ENCODE measurements at places on chromosomes 16 and 17.

GRCh38 chr16:14399378-14400284 lies 230.4 kb downstream of the PARN start:
- no peak for DNase-seq

- DNase-seq = peak; percentile 81
These were observed 6.0 kb downstream of the HSDL1 start for GRCh38 chr16:84138824-84139627.

GRCh38 chr17:50517011-50517410 lies 8.8 kb downstream of the MYCBPAP start:
- DNase-seq = no peak

GRCh38 chr17:59470624-59471297 lies 94.6 kb upstream of the DHX40 start:
- no peak for DNase-seq

GRCh38 chr17:14094676-14095601 lies 25.6 kb downstream of the COX10 start:
- DNase-seq = no peak

DNA sequence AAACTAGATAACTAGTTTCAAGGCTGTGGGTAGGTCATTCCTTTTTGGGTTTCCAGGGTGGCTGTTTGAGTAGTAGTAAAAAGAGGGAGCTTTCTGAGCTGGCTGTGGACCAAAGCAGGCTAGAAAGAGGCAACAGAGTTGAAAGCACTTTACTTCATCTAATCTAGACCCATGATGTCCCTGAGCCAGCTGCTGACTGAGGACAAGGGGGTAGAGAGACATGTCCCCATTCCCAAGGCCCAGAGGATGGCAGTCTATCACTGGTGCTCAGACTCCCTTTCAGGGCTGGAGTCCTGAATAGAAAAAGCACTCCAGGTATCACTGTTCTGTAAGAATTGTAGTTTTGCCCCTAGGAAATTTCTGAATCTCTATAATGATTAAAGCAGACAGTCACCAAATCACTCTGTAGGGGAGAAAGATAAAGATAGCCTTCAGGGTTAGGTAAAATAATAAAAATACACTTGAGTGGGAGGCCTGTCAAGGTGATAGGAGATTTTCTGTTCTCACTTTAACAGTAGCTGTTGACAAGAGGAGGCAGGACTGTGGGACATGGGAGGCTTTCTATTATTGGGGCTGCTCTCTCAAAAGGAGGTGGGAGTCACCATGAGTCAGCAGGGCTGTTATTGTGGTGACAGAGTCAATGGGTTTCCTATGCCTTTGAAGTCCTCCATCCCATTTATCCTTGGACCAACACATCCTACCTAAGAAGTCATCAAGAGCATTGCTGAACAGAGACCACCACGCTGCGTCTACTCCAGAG lies 190.2 kb upstream of the MPHOSPH6 start:
- no peak for DNase-seq

GRCh38 chr17:80577876-80578570 lies 33.4 kb downstream of the RPTOR start:
- DNase-seq = no peak

DNA sequence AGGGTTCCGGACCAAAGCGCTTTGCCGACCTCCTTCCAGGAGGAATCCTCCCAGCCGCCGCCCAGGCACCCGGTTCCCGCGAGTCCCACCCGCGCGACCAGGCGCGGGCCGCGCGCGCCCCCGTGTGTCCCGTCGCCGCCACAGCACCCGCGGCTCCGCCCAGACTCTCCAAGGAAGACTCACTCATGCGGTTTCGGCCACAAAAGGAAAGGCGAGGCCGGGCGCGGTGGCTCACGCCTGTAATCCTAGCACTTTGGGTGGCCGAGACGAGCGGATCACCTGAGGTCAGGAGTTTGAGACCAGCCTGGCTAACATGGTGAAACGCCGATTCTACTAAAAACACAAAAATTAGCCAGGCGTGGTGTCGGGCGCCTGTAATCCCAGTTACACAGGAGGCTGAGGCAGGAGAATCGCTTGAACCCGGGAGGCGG lies 3.5 kb upstream of the PKMYT1 start:
- DNase-seq = peak; percentile 62

DNA sequence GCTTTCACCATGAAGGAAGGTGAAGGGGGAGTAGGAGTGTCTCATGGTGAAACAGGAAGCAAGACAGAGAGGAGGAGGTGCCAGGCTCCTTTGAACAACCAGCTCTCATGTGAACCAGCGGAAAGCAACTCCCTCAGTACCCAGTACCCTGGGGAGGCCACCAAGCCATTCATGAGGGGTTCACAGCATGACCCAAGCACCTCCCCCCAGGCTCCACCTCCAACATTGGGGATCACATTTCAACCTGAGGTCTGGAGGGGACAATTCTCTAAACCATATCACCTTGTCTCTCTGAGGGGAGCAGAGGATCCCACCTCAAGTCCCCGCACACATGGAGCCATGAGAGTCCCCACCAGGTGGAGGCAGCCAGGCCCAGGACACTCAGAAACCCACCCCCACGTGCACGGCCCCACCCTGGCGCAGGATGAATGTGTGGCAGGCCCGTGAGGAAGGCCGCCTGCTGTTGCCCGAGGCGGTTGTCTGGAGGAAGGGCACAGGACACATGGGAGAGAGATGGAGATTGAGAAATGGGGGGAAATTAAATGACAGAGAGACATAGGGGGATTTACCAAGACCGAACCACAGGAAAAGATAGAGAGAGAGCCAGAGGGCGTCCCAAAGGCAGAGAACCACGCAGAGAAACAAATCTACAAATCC lies 85.9 kb downstream of the TMEM132E start:
- no peak for DNase-seq

DNA sequence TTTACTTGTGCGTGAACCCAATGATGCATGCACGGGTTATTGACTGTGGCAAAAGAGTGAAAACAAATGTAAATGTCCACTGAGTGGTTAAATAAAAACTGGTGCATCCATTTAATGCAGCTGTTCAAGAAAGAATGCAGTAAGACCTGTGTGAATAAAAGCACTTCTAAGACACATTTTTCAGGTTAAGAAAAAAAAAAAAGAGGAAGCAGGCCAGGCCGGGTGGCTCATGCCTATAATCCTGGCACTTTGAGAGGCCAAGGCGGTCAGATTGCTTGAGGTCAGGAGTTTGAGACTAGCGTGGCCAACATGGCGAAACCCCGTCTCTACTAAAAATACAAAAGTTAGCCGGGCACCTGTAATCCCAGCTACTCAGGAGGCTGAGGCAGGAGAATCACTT lies 11.8 kb downstream of the CNGB1 start:
- no peak for DNase-seq

DNA sequence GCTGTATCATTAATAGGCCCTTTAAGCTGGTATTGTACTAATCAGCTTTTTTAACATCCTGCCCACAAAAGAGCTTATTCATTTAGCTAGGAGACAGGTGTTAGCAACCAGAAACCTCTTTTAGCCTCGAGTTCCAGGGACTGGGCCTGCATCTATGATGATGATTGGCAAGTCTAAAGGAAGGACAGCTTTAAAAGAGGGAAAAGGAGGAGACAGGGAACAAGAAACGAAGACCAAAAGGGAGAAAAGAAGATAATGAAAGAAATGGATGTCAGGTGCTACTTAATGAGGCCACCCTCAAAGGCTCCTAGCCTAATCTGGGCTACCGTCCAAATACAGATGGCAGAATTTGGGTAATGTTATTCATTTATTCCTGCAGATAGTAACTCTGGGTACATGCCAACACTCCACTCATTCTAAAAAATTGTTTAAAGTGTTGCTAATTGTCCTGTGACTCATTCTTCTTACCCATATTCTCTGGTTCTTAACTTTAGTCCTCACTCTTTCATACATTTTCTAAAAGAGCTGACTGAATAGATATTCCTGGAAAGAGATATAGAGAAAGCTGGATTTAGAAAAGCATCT lies 18.7 kb upstream of the RFFL start:
- no peak for DNase-seq

GRCh38 chr17:38364741-38365140 lies 13.1 kb downstream of the SOCS7 start:
- no peak for DNase-seq

GRCh38 chr17:15171167-15172047 lies 93.7 kb downstream of the PMP22 start:
- DNase-seq = no peak

DNA sequence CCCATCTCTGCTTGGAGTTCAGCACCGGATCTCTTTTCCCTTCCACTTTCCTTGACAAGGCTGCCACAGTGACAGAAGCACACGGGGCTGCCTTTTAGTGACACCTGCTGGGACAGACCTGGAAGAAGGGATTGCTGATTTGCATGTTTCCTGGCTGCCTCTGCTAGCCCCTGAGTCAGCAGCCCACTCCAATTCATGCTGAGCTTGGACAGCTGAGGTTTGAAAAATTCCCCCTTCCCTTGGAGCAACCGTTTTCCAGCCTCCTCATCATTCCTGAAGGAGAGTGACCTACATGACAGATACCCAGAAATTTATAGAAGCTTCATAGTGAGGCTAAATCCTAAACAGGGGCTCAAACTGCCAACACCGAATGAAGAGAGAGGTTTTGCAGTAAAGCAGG lies 18.8 kb upstream of the RBL2 start:
- no peak for DNase-seq

GRCh38 chr17:40075201-40075941 lies 12.6 kb downstream of the THRA start:
- DNase-seq = no peak

GRCh38 chr17:68542698-68543463 lies 30.7 kb downstream of the PRKAR1A start:
- no peak for DNase-seq

DNA sequence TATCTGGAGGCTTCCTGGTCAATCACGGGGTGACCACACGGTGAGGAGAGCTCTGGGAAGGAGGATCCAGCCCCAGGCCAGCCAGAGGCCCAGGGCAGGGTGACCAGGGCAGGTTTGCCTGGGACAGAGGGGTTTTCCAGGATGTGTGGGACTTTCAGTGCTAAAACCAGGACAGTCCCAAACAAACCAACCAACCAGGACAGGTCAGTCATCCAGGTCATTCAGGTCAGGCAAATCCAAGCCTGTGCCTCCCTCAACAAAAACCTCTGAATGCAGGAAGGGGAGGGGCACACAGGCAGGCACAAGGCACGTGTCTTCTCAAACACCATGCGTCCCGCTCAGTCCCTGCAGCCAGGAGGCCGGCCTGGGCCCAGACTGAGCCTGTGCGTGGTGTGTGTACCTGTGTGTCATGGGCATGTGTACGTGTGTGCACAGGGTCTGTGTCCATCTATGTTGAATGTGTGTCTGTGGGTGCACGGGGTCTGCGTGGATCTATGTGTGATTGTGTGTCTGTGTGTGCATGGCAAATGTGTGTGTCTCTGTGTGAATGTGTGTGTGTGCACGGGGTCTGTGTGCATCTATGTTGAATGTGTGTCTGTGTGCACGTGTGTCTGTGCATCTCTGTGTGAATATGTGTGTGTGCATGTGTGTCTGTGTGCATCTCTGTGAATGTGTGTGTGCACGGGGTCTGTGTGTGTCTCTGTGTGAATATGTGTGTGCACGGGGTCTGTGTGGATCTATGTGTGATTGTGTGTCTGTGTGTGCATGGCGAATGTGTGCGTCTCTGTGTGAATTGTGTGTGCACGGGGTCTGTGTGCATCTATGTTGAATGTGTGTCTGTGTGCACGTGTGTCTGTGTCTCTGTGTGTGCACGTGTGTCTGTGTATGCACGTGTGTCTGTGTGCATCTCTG lies 78.9 kb downstream of the RTN4RL1 start:
- DNase-seq = no peak

DNA sequence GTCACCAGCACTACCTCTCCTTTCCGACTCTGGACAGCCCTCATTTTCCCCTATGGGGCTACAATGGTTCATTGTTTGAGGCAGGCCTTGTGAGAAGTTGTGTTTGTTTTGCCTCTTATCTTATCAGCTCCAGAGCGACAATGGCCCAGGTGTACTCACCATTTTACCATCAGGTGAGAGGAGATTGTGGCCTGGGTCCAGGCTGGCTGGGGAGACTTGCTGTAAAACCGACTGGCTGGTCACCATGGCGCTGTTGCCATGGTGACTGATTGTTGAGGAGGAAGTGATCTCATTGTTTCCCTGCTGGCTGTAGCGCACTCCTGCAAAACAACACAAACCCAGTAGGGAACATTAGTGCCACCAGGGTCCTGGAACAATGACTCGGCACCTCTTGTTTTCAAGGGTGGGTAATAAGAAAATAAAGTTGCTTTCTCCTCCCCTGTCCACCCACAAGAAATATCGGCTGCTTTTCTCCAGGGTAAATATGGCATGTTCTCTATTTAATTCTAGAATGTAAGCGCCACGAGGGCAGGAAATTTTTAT lies 34.4 kb downstream of the HNF1B start:
- DNase-seq = no peak

GRCh38 chr16:17306745-17307144 lies 164.0 kb downstream of the XYLT1 start:
- DNase-seq = no peak

GRCh38 chr16:2333772-2334379 lies 6.7 kb downstream of the ABCA3 start:
- DNase-seq = no peak

- DNase-seq = no peak
These were observed 17.5 kb downstream of the ITGB3 start for GRCh38 chr17:47270946-47271705.

DNA sequence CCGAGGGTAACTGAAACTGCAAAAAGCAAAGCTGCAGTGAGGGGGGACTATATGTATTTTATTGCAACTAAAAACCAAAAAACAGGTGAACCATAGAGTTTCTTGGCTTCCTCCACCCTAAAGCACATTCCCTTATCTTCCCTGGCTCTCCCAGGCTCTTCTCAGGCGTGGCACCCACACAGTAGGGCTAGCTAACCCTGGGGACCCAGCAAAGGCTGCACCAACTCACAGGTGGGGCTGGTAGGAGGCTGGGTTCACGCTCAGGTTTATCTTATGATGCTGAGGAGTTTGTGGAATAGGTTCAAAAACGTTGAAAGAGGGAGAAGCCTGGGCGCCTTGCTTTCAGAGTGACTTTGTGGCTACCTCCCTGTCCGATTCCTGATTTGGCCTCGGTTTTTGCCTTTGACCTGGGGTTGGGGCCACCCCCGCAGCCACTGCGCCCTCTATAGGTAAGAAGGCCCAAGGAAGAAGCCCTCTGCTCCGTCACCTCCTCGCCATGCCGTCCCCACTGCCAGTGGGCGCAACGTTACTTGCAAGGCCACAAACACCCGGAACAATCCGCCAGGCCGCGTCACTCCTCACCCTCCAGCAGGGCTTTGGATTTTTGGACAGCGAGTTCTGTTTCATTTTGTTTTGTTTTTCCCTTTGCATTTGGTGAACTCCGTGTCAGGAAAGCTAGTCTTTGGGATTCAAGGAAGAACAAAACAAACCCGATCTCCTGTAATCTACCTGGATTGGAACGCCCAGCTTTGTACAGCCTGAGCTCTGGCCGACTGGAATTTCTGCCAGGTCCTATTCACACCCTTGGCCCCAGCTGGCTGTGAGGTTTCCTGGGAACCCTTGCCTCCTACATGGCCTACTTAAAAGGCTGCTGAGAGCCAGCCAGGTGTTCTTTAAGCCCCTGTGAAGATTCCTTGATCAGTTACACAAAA lies 60.8 kb downstream of the TBC1D16 start:
- DNase-seq = no peak

Data from T-helper 2 cell (primary cell).